ENCODE measurements at places on chromosomes 4 and X.

GRCh38 chr4:136203199-136203598 is 1329.1 kb downstream of the PCDH18 start:
- DNase-seq, result no peak

DNA sequence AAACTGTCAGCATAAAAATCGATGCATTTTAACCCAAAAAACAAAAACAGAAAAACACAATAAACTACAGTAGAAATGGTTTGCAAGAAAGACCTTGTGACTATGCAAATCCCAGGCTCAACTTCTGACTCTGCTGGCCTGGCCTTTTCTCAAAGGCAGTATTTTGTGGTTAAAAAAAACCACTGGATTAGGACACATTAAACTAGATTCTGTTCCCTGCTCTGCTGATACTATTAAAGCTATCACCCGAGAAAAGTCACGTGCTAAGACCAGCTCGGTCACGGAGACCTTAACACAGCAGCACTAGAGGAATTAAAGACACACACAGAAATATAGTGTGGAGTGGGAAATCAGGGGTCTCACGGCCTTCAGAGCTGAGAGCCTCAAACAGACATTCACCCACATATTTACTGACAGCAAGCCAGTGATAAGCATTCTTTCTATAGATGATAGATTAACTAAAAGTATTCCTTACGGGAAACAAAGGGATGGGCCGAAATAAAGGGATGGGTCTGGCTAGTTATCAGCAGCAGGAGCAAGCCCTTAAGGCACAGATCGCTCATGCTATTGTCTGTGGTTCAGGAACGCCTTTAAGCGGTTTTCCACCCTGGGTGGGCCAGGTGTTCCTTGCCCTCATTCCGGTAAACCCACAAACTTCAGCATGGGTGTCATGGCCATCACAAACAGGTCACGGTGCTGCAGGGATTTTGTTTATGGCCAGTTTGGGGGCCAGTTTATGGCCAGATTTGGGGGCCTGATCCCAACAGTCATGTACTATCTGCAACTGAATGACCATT is 16.1 kb downstream of the CBR4 start:
- DNase-seq, result peak; percentile 54

GRCh38 chr4:101693842-101694398 is 96.6 kb upstream of the BANK1 start:
- no peak for DNase-seq

DNA sequence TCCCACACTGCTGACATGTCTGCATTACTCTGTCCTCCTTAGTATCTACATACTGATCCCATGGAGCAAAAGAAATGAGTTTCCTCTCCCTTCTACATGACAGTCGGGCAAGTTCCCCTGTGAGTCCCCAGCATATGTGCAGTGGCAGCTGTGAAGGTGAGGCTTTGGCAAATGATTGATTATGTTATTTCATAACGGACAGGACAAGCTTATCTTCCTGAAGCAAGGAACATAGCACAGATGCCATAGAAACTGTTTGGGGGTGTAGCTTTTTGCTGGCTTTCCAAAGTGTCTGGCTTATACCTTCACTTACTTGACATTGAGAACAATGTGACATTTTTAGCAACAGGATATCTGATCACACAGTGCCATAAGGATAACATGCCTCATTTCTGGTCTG is 136.8 kb upstream of the PDLIM3 start:
- no peak for DNase-seq

GRCh38 chr4:26048378-26048882 is 134.4 kb downstream of the SMIM20 start:
- peak; percentile 94 for DNase-seq

DNA sequence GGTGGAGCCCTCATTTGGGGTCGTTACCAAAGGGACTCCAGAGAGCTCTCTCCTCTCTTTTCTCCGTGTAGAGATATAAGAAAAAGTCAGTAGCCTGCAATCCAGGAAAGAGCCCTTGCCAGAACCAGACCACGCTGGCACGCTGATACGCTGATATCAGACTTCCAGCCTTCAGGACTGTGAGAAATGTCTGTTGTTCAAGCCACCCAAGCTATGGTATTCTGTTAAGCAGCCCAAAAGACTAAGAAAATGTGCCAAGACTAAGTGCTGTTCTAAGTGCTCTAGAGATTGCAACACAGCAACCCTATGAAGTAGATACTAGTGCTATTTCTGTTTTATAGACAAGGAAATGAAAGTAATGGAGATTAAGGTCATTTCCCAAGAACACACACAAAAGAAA is 205.7 kb downstream of the CAMK2D start:
- DNase-seq, result no peak

- peak; percentile 96 for DNase-seq
Observed at GRCh38 chr4:118834960-118835569, 861 bp downstream of the SEC24D start.

DNA sequence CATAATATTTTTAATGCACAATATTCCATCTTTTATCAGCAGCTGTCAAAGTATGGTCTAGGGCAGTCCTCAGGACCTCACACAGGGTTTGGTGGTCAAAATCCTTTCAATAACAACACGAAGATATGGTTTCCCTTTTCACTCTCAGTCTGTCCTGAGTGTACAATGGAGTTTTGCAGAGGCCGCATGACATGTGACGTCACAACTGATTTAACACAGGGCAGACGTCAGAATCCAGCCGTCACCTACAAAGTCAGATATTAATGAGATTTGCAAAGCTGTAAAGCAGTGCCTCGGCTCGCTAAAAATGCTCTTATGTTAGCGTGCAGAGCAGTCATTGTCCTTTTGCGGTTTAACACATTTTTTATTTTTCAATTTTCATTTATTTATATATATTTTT is 12.5 kb downstream of the ABLIM2 start:
- no peak for DNase-seq

DNA sequence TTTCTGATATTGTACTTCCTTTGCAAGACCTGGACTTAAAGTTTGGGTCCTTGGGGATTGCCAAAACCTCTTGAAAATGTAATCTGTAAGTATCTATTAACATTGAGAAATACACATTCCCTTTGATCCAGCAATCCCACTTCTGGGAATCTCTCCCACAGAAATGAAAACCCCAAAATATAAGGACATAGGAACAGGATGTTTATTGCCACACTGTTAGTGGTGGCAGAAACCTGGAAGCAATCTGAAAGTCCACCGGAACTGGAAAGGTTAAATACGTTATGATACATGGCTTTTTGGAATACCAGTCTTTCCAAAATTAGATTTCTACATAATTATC is 71.2 kb upstream of the STX18 start:
- peak; percentile 50 for DNase-seq

DNA sequence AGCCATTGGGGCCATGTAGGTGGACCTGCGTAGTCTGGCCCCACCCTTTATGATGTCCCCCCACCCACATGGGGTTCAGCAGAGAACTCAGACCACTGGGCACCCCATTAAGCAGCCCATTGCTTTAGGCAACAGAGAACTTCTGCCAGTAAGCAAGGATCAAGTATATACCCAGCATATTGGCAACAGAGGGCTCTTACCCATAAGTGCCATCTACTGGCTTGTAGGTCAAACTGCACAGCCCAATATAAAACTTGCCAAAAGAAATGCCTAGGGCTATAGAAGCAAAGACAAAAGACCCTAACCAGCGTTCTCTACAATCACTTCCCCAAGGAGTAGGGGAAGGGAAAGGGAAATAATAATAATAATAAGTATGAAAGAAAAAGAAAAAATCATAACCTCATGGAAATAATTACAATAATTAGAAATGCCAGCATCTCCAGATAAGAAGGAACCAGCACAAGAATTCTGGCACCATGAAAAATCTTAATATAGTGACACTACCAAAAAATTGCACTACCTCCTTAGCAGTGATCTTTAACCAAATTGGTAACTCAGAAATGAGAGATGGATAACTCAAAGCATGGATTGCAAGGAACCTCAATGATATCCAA is 1090.7 kb downstream of the FAT4 start:
- DNase-seq, result peak; percentile 42

GRCh38 chrX:63530654-63531053 is 179.5 kb upstream of the SPIN4 start:
- no peak for DNase-seq

DNA sequence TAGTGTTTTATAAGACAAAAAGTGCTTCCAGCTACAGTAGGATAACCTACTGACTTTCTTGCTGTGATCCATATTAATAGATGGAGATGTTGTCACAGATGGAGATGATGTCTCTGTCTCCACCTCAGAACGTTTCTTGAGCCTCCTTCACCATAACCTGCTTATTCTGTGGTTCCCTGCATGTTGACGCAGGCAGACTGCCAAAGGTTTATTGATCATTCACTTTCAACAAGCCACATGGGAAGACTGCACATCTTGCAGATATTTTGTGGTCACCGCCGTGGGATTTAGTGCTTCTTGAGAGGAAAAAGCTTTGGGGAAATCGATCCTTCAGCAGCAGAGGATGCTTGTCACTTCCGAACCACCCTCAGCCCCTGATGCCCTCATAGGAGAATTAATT is 943.0 kb upstream of the PRKX start:
- no peak for DNase-seq

DNA sequence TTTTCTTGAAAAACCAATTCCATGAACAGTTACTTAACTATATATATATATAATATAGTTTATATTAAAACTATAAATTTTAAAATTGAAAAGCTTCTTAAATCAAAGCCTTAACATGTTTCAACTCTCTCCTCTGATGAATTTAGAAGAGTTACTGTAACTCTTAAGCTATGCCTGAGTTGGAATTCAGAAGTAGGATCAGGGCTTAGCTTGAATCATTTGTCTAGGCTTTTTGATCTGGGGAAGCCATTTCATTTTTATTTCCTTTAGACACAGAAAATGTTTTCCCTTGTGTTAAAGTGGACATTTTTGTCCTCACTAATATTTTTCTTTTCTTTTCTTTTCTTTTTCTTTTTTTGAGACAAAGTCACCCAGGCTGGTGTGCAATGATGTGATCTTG is 40.4 kb upstream of the PDLIM5 start:
- DNase-seq, result no peak

DNA sequence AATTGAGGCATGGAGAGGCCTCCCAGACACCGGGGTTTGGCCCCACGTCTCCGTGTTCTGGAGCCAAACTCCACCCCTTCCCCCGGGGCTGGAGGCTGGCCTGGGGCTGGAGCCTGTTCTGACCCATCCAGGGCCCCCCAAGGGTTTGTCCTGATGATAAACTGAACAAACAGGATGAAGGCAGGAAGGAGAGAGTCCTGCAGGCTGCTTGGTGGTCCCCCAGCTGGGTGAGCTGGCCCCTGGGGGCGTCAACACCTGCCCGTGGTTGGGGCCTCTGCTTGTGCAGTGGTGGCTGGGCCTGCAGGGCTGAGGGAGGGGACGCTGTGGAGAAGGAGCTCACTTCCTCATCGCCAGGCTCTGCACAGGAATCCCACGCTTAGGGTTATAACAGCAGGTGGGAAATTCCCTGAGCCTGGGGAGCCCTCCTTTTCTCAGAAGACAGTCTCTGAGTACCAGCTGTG is 2.3 kb downstream of the SH3TC1 start:
- DNase-seq, result no peak

DNA sequence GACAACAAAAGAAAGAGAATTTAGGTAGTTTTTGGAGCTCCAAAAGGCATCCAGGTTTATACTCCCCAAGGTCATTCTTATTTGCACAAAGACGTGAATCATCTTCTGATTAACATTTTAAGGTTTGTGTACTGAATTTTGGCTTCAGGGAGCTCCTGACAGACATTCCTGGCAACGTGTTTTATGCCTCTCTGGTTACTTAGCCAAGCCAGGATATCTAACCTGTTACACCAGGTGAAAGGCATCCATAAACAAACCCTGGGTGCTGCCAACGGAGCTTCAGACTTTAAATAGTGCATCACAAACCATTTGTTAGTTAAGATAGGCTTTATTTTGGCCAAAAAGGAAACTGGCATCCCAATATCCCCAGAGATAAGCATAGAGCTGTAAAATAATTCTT is 997.3 kb downstream of the ARAP2 start:
- no peak for DNase-seq

- DNase-seq, result no peak
Observed at GRCh38 chr4:155535802-155536454, 130.7 kb upstream of the GUCY1A1 start.

- no peak for DNase-seq
Observed at GRCh38 chrX:10926404-10926803, 184.7 kb upstream of the HCCS start.

DNA sequence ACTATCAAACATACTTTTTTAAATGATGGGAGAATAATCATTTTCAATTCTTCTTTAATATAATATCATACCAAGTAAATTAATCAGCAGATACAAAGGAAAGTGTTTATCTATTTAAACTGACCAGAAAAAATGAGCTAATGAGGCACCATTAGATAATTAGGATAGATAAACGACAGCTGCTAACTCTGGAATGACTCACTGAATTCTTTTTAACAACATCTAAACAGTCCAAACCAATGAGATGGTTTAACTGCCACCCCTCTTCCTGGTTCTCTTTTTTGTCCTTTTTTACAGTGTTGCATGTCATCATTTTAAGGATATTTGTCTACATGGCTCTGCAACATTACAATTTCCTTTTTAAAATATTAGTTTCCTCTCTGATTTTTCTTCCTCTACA is 41.6 kb downstream of the UNC5C start:
- no peak for DNase-seq

DNA sequence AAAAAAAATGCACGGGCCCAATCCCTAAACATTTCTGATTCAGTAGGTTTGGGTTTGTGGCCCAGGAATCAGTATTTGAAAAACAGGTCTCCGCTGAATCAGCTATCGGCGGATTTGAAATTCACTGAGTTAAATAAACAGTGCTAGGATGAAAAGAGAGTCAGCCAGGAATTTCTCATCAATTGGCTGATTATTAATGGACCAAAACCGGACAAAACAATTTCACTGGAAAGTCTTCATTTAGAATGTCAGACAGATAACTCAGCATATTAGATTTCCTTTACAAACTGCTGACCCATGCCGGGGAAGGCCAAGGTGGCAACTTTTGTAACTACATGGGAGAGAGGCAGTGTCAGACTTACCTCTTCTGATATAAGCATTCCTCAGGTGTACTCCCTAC is 99.4 kb upstream of the LSM6 start:
- no peak for DNase-seq

GRCh38 chr4:17317526-17317925 is 194.4 kb downstream of the QDPR start:
- DNase-seq, result no peak

All from EH (cell line).